ENCODE measurements at places on chromosomes 1 and 21.
A peak's percentile ranks its signal among the peaks of the same experiment; 100 is the strongest.

- no peak for DNase-seq
These were observed 1.1 kb upstream of the S100A9 start for GRCh38 chr1:153356392-153357075.

- no peak for DNase-seq
These were observed 27.2 kb downstream of the BCL9 start for GRCh38 chr1:147568551-147568950.

- DNase-seq, result no peak
These were observed 33.1 kb downstream of the KIAA0319L start for GRCh38 chr1:35524106-35524505.

- no peak for DNase-seq
These were observed 193.7 kb upstream of the ESRRG start for GRCh38 chr1:216916890-216917438.

DNA sequence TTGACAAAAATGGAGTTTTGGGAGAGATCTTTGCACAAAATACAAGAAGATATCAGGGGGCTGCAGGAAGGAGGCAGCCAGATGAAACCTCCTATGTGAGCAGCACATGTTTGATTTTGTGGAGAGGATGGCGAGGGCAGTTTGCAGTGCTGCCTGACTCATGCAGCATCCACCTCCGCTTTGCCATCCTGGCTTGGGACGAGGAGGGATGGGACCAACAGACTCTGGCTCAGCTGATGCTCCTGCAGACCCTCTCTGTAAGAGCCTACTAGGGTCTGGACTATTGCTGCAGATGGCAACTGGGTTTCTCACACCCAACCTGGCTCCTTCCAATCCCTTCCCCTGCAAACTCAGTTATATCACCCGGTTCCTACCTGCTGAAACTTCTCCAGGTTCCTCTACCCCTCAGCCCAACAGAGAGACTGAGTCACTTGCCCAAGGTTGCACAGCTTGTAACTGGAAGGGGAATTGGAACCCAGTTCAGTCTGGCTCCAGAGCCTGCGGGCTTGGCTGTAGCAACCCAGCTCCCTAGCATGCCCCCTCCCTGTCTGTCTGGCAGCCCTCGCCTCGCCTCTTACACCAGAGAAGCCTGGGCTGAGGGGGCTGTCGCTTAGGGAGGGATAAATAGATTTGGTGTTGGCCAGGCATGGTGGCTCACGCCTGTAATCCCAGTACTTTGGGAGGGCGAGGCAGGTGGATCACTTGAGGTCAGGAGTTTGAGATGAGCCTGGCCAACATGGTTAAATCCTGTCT, 205.8 kb downstream of the PTPRU start:
- no peak for DNase-seq

DNA sequence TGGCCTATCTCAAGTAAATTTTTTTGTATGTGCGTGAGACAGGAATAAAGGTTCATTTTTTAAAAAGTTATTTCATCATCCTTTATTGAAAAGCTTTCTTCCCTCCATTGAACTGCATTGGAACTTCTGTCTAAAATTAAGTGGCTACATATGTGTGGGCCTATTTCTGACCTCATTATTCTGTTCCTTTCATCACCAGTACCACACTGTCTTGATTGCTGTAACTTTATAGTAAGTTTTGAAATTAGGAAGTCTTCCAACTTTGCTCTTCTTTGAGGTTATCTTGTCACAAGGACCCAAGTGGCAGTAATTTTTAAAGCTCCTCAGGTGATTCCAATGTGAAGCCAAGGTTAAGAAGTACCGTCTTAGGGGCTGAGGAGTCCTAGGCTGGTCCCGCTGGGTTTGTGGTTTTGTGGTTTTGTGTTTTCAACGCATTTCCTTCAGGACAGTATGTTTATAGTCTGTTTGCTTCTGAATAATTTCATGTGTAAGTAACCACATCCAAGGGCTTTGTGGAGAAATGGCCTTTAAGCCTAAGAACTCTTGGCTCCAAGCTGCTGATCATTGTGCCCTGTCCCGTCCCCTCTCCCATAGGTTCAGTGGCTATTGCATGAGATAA, 12.4 kb upstream of the SCAF4 start:
- no peak for DNase-seq

DNA sequence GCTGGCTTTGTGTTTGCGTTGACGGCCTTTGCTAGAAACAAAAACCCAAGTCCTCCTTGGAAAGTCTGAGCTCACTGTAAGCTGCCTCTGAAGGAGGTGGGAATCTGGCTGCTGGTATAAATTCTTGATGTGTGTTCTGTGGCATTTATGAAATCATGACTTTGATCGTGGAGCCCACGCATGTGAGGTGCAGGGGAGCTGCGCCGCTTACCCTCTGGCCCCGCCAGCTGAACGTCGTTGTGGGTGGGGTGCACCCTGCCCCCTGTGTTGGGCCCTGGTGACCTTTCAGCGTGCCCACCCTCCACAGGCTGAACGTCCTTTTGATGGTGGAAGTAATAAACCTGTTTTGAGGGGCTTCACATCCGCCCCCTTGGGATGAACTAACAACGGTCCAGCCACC, 21.2 kb upstream of the DIP2A start:
- no peak for DNase-seq

GRCh38 chr1:115555446-115555845, 86.3 kb upstream of the VANGL1 start:
- DNase-seq, result no peak

DNA sequence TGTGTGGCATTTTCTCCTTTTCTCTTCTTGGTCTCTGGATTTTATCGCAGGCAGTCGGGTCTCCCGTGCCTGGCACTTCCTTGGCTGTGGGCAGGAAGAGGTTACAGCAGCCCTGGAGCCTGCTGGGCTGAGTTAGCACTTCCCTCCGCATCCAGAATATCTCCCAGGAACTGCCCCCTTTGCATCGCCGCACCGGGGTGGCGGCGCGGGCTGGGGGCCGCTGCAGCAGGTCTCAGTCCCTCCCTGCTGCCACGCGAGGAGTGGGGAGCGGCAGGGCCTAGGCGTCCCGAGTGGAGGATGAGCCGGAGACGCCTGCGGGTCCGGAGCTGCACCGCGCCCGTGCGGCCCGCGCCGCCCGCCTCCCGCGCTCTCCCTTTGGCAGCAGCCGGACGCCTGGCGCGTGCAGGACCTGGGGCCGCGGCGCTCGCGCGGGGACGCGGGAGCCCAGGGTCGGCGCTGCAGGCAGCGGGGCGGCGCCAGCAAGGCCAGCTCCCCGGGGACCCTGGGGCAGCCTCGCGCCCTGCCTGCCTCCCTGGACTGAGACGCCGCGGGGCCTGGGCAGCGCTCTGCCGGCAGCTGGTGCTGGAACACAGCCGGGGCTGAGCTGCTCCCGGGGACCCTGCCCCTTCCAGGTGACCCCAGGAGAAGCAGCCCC, 192.8 kb downstream of the PRDM2 start:
- DNase-seq, result peak; percentile 72

- DNase-seq, result no peak
These were observed 244.3 kb upstream of the NRIP1 start for GRCh38 chr21:15309022-15309590.

DNA sequence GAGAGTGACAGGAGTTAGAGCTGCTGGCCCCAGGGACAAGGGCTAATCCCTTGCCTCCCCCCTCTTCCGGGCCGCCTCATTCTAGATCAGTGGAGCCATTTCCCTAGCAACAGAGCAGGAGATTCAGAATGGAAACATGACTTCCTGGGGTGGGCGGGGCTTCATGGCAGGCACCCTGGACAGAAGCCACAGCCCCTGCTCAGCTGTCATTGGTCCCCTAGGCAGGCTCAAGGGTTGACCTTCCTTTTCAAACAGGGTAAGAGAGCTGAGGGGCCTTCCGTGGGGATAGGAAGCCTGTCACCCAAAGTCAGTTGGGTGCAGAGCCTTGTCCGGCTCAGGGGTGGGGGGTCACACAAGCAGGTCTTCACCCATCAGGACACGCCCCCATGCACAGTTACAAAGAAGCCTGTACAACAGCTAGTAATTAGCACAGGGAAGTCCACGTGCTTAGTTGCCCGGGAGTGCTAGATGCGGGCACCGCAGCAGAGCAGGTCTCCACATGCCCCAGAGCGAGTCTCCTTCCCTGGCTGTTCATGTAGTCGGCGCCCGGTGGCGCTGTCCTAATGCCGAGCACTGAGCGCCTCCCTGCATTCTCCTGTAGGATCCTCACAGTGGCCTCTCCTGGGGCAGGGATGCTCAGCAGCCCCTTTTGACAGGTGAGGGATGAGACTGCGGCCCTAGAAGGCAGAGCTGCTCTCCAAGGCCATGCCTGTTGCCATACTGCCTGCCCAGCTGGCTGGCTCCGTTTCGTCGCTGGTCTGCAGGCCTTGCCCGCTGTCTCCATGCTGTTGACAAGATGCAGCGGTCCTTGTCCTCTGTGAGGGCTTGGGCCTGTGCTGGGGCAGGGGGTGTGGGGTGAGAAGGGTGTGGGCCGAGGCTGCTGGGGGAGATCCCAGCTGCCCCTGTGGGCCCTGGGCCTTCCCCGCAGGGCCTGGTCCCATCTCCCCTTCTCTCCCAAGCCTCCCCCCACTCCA, 5.1 kb downstream of the TMEM201 start:
- no peak for DNase-seq

DNA sequence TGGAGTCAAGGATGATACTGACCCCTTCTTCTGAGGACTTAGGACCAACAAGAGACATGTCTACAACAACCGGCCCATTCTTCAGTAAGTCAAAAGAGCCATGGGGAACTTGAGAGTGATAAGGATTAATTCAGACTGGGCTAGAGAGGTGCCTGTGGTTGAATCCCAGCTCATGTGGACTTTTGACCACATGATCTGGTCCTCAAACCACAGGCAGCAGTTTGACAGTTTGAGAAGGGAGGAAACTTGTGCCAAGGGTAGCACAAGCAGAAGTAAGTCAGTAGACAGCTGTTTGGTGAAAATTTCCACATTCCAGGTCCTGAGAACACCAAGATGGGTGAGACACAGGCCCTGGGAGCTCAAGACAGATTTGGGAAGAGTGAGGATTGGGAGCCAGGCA, 19.8 kb downstream of the SH3BP5L start:
- no peak for DNase-seq

DNA sequence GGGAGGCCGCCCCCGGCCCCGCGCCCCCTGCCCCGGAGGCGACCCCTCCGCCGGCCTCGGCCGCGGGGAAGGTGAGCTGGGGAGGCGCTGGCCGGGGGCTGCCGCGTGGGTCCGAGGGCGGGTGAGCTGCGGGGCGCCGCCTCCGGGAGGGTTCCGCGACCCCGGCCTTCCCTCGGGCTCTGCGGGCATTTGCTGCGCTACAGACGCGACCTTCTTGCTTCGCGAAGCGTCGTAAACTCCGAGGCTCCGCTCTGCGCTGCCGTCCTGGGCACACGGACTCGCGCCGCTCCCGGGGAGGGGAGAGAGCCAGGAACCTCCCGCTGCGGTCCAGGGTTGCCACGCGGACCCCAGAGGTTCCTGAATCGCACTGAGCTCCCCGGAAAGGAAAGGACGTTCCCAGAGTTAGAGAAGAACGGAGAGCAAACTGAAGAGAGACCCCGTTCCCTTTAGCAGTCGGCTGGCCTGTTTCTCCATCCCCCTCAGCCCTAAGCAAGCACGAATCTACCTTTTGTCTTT, 345 bp downstream of the SLX9 start:
- DNase-seq, result no peak

GRCh38 chr1:201769966-201770365, 59.0 kb upstream of the IPO9 start:
- peak; percentile 85 for DNase-seq

DNA sequence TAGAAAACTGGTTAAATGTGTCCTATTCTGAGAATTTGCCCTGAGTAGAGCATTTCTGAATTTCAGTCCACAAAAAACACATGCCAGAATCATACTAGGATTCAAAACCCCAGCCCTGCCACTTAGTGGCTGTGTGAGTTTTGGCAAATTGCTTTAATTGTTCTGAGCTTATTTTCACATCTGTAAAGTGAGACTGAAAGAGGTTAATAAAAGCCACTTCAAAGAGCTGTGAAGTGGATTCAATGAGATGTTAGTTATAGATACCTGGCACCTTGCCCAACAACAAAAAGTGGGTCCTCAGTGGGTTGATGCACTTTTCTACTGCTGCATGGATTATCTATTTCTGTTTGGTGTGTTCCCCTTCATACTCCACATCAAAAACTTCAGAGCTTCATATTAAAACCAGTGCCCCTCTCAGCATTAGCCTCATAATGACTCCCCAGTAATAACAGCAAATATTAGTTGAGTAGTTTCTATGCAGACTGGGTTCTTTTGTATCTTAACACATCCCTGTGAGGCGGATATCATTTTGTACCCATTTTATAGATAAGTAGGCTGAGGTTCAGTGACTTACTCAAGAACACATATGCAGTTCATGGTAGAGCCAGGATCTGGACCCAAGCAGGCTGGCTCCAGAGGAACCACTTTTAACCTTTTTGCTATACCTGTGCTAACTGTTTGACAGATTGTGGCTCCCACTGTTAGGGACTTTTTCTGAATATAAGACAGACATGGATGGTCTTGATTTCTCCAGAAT, 14.2 kb upstream of the ADORA3 start:
- DNase-seq, result no peak

DNA sequence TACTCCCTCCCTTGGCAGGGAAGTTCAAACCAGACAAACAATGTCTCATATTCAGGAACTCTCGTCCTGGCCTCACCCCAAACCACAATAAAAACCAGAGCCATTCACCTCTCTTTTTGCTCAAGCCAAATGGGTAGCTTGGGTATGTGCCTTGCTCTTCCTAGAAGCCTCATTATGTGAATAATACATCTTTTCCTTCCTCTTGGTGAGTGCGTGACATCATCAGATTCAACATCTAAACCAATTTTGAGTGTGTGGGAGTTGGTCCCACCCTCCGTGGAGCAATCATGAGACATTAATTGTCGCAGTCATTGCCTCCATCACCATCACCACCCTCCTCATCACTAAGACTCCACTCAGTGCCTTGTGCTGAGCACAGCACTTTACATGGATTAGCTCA, 482.9 kb downstream of the PTPRU start:
- no peak for DNase-seq

GRCh38 chr1:1925437-1926345, 6.6 kb upstream of the TMEM52 start:
- no peak for DNase-seq

GRCh38 chr1:39322431-39322830, 117.9 kb downstream of the MACF1 start:
- no peak for DNase-seq

- DNase-seq, result no peak
These were observed 7.7 kb downstream of the SELENON start for GRCh38 chr1:25807480-25808390.

GRCh38 chr1:91765293-91765692, 120.7 kb downstream of the TGFBR3 start:
- no peak for DNase-seq

DNA sequence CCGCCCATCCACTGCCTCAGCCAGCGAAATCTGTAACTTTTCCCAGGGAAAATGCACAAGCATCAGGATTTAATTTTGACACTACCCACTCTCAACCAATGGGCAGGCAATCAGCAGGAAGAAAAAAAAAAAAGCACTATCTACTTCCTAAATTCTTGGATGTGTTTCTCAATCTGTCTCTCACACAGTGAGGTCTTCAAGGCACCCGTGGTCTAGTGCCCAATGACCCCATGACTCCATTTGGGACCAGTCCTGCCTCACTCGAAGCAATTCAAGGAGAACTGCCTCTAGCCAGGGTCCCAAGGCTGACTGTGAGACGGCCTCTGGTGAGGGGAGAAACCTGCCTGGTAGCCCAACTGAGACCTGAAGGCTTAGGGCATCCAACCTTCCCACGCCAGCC, 35.9 kb downstream of the CSF1 start:
- no peak for DNase-seq
